ENCODE measurements at places on chromosomes 12 and 14. TPM values are rescaled to one million over a fixed set of nuclear protein-coding genes. Genes with fewer than 3 reads are reported as not detected.

DNA sequence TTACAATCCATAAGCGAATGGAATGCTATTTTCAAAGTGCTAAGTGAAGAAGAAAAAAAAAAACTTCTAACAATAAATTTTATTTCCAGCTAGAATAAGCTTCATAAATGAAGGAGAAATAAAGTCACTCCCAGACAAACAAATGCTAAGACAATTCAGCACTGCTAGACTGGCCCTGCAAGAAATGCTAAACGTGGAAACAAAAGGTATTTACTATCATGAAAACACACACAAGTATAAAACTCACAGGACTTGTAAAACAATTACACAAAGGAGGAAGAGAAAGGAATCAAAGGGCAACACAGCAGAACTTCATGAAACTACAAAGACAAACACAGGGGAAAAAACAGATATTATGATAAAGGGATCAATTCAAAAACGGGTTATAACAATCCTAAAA lies 85.8 kb upstream of the NELL2 start:
- no peak overlapping the region for H3K27ac ChIP-seq
- no peak overlapping the region for H3K4me3 ChIP-seq
- no peaks in the 10 kb centered on the region for H3K27me3 ChIP-seq
- DNase-seq, result no peak
- no peaks in the 10 kb centered on the region for H3K36me3 ChIP-seq

CEP128 gene
- 5.7 TPM for total RNA-seq

DNA sequence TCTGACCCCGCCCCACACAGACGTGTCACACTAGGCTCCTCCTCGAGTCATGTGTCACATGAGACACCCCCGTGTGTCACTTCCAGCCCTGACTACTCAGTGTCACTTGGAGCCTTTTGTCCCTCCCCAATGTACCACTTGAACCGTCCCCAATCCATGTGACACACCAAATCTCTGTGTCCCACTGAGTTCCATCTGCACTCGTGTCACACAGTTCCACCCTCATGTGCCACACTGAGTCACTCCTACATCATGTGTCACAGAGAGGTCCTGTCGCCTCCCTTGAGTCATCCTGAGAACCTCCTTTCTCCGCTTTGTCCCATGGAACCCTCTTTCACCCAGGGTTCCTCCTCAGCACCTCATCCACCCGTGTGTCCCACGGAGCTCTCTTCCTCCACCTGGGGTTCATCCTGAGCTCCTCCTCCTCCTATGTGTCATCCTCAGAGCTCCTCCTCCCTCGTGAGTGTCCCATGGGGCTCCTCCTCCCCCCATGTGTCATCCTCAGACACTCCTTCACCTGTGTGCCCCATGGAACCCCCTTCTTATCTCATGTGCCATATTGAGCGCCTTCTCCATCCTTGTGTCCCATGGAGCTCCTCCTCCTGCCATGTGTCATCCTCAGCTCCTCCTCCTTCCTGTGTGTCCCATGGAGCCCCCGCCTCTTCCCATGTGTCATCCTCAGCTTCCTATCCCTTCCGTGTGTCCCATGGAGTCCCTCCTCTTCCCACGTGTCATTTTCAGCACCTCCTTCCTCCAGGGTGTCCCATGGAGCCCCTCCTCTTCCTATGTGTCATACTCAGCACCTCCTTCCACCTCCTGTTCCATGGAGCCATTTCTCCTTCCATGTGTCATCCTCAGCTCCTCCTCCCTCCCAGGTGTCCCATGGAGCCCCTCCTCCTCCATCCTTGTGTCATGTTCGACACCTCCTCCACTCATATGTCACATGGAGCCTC lies 32.0 kb downstream of the RTL1 start:
- H3K36me3 ChIP-seq, result peaks cover 35% of the 10 kb centered on the region
- DNase-seq, result peak; percentile 59
- H3K4me3 ChIP-seq, result no peak overlapping the region

- peaks cover 30% of the 10 kb centered on the region for H3K4me1 ChIP-seq
- no peak overlapping the region for H3K4me3 ChIP-seq
- DNase-seq, result no peak
Observed at GRCh38 chr14:35341454-35341750, 49.2 kb downstream of the PSMA6 start.

ACOT4 gene
- total RNA-seq, result 0.54 TPM

- H3K4me1 ChIP-seq, result no peaks in the 10 kb centered on the region
- DNase-seq, result peak; percentile 69
- no peak overlapping the region for H3K4me3 ChIP-seq
- no peaks in the 10 kb centered on the region for H3K36me3 ChIP-seq
Observed at GRCh38 chr14:37232907-37233481, 35.3 kb downstream of the MIPOL1 start.

GLIPR1L2 gene
- total RNA-seq, result not detected

DNA sequence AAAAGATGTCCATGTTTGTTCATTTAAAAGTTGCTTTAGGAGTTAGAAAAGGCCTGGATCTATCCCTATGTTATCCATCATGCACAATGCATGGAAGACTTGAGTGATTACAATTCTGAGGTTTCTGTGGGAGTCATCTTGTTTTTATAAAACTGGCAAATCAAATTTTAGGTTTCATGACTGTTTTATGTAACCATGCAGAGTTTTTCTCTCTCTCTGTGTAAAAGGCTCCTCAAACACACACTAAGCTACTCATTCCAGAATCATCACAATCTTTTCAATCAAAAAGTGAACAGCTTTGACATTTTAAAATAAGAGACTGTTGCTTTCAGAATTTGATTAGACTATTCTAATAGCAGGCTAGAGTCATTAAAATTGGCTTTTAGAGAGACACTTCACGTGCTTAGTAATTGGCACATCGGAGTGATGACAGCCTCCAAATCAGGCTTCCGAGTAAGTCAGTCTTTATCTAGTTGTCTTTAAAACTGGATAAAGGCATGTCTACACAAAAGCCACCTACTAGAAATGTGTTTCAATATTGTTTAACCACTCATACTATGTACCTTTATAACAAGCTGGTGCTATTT lies 31.9 kb downstream of the PRICKLE1 start:
- H3K4me1 ChIP-seq, result peaks cover 3% of the 10 kb centered on the region
- H3K27me3 ChIP-seq, result no peaks in the 10 kb centered on the region
- H3K36me3 ChIP-seq, result no peaks in the 10 kb centered on the region
- no peak overlapping the region for H3K4me3 ChIP-seq
- DNase-seq, result peak; percentile 34
- no peak overlapping the region for H3K27ac ChIP-seq

GRCh38 chr12:53759261-53759660 lies 7.5 kb upstream of the CISTR start:
- DNase-seq, result no peak
- H3K4me1 ChIP-seq, result peaks cover 2% of the 10 kb centered on the region

DNA sequence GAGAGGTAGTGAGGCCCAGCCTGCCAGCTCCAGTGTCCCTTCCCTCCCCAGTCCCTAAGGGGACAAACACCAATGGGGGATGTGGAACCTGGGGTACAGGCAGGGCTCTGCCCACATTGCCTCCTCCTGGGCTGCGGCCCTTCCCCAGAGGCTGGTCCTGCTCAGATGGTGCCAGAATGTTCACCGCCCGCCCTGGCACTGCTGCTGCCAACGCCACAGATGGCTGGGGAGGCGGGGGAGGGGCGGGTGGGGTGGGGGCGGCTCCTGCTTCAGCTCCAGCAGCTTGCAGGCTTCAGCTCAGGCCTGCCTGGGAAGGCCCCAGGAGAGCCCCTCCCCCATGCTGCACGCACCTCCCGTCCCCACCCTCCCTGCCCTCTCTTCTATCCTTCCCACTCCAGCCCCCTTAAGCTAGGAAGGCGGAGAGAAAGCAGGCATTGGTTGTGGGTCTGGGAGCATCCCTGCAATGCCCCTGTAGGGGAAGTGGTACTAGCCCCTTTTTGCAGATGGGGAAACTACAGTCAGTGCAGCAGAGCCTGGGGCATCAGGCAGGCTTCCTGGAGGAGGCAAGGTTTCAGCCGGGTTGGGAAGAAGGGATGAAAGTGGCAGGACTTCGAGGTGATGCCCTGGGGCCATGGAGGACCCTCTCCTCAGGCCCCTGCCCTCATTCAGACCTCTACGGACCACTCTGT lies 2.0 kb upstream of the BEGAIN start:
- H3K36me3 ChIP-seq, result no peaks in the 10 kb centered on the region
- H3K27me3 ChIP-seq, result peaks cover 74% of the 10 kb centered on the region
- H3K4me3 ChIP-seq, result no peak overlapping the region
- DNase-seq, result no peak
- H3K4me1 ChIP-seq, result no peaks in the 10 kb centered on the region
- H3K27ac ChIP-seq, result no peak overlapping the region

GRCh38 chr12:13836099-13836498 lies 145.3 kb downstream of the GRIN2B start:
- no peaks in the 10 kb centered on the region for H3K4me1 ChIP-seq
- H3K4me3 ChIP-seq, result no peak overlapping the region
- no peak overlapping the region for H3K27ac ChIP-seq
- no peaks in the 10 kb centered on the region for H3K36me3 ChIP-seq
- DNase-seq, result no peak

- no peak overlapping the region for H3K4me3 ChIP-seq
- no peak overlapping the region for H3K27ac ChIP-seq
- H3K36me3 ChIP-seq, result no peaks in the 10 kb centered on the region
- DNase-seq, result no peak
- peaks cover 3% of the 10 kb centered on the region for H3K4me1 ChIP-seq
Observed at GRCh38 chr12:20188930-20189653, 179.2 kb upstream of the PDE3A start.

- H3K4me1 ChIP-seq, result peaks cover 7% of the 10 kb centered on the region
- H3K36me3 ChIP-seq, result peaks cover 32% of the 10 kb centered on the region
- peak; percentile 30 for DNase-seq
- H3K4me3 ChIP-seq, result no peak overlapping the region
- peaks cover 54% of the 10 kb centered on the region for H3K27me3 ChIP-seq
Observed at GRCh38 chr12:57215668-57216013, 953 bp upstream of the NXPH4 start.

- DNase-seq, result peak; percentile 70
- H3K27me3 ChIP-seq, result no peaks in the 10 kb centered on the region
Observed at GRCh38 chr14:21367582-21368144, 16.2 kb downstream of the SUPT16H start.

DNA sequence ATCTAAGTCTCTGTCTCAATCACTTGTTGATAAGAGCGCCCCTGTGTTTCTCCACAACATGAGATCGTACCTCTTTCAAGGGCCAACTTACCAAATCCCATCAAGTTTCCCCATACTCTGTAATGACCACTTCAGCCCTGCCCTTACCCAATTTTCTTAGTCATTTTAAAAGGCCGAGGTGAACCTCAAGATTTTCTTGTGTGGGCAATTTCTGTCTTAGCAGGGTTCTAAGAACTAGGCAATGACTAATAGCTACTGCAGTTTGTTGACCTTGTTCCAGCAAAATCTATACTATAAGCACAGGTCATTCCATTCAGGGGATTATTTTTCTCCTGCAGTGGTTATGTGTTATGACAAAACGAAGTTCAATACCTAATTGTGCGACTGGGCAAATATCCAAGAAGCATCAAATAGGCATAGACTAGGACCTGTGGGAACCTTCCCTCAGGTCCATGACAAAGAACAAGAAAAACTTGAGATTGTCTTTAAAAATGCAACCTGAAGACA lies 359.8 kb downstream of the PCNX1 start:
- H3K4me1 ChIP-seq, result peaks cover 2% of the 10 kb centered on the region
- DNase-seq, result peak; percentile 81
- no peak overlapping the region for H3K4me3 ChIP-seq
- H3K27me3 ChIP-seq, result no peaks in the 10 kb centered on the region

- H3K27me3 ChIP-seq, result peaks cover 43% of the 10 kb centered on the region
- DNase-seq, result peak; percentile 52
- H3K4me1 ChIP-seq, result peaks cover 3% of the 10 kb centered on the region
- no peaks in the 10 kb centered on the region for H3K36me3 ChIP-seq
Observed at GRCh38 chr14:24332268-24332993, 2.4 kb downstream of the ADCY4 start.

CLEC4A gene
- 0.28 TPM for total RNA-seq

MAP1LC3B2 gene
- total RNA-seq, result not detected

DNA sequence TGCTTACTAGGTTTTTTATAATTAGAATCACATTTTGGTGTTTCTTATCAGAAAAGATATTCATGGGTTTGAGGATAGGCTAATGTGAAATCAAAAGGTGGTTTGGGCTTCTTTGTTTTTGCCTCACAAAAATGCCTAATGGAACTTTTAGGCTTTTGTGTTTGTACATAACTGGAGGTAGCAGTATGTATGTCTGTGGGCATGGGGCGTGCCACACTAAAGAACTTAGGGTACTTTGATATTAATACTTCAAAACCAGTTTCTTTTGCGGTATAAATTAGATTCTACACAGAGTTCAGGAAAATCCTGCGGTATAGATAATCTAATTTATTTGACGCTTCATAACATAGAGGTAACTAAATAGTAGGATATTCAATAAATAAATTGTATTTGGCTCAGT lies 1.9 kb downstream of the ETV6 start:
- no peaks in the 10 kb centered on the region for H3K27me3 ChIP-seq
- peak overlapping the region; percentile 98 for H3K4me3 ChIP-seq
- H3K4me1 ChIP-seq, result peaks cover 9% of the 10 kb centered on the region
- H3K36me3 ChIP-seq, result no peaks in the 10 kb centered on the region
- peak overlapping the region; percentile 99 for H3K27ac ChIP-seq

PNMA1 gene
- 7.5 TPM for total RNA-seq

GARIN6 gene
- not detected for total RNA-seq

DNA sequence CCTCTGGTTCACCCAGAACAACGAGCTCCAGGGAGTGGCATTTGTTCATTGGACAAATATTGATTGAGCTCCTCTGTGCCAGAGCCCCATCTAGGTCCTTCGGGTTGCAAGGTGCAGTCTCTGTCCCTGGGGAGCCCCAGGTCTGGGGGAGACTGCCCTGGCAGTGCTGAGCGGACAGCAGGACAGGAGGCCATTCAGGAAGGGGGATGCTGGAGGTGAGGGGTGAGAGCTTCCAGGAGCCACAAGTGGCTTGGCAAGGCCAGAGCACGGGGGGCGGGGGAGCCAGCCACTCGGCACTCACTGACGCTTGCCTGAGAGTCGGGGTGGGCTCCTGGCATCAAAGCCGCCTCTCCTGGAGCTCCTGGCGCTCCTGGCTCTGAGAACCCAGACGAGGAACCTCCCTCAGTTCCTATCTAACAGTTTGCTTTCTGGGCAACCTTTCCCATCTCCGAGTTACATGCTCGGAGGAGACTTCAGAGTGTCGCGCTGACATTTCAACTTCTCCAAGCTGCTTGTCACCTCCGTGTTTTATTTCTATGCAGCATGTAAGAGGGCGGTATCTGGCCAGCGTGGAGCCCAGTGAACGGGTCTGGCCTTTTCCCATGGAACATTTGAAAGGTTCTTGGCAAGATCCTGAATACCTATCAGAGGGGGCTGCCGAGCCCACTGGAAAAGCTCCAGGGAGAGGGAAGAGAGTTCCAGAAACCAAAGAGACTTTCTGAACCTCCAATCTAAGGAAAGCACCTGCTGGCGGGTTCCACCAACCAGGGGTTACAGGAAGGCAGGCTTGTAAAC lies 62.0 kb upstream of the BCL11B start:
- H3K4me3 ChIP-seq, result no peak overlapping the region
- H3K36me3 ChIP-seq, result no peaks in the 10 kb centered on the region
- no peaks in the 10 kb centered on the region for H3K27me3 ChIP-seq
- H3K27ac ChIP-seq, result no peak overlapping the region
- DNase-seq, result no peak

SCN8A gene
- 14.7 TPM for total RNA-seq

Data from IMR-90 (cell line).